ENCODE measurements at places on chromosomes 3 and 15.

- no peak for DNase-seq
Measured at GRCh38 chr15:68644083-68644904, 65.5 kb downstream of the CORO2B start.

- no peak for DNase-seq
Measured at GRCh38 chr15:60370869-60371136, 27.0 kb downstream of the ANXA2 start.

- DNase-seq = no peak
Measured at GRCh38 chr3:53187430-53187829, 26.4 kb downstream of the PRKCD start.

DNA sequence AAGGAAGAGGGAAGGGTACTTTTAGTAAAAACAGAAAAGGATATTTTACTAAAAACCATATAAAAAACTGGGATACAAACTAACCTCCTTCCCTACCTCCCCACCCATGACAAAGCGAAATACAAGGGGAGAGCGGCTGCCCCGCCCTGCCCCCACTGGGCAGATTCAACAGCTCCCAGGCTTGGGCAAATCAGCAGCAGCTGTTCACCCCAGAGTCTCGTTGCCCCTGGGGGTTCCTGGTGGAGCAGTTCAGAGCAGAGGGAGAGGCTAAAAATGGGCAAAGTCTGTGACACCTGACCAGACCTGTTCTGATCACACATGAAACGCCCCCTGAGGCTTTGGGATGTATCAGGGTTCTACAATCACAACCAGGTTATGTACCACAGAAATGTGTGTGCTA is 2.5 kb upstream of the ETFA start:
- DNase-seq = no peak

- DNase-seq = no peak
Measured at GRCh38 chr3:58272891-58273290, 33.2 kb upstream of the RPP14 start.

DNA sequence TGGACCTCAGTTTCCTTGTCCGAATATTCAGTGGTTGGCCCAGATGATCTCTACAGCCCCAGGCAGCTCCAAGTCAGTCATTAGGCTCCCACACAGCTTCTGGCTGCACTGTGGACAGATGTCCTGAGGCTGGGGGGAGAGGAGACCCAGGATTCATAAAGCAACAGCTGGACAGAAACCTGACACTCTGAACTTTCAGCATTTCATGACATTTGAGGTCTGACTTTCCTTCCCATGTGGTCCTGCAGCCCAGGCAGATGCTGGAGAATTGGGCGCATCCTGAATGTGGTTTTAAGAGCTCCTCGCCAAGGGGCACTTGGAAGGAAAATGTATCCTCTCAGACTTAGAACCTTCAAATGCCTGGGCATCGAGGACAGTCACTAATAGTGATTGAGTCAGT is 307.6 kb upstream of the LRRFIP2 start:
- no peak for DNase-seq

DNA sequence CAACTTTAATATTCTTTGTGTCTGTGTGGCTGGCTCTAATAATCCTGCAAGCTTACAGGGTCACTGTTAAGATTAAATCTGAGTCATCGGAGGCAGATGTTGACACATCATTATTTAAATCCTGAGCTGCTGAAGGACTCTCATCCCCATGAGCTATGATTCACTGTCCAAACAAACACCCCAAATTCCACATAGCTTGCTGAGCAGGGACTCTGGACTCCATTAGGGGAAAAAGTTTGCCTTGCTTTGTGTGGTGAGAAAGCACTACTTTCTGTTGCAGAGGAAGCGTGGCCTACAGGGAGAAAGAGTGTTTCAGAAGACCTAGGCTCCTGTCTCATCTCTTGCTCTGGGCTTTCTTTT is 213.7 kb downstream of the PDCD6IP start:
- no peak for DNase-seq

DNA sequence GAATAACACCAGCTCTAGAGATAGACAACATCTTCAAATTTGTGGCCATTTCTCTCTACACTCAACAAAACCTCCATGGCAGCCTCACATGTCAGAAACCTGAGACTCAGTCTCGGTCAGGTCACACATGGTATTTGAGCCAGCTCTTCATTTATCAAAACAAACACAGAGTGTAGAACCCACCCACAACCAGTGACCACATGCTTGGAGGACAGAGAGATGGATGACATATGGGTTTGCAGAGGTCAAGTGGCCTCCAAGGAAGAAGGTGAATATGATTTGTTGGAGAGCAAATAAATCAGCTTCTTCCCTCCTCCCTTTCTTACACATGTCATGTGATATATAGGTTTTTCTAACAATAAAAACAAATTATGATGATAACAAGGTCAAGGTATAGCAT is 278.1 kb upstream of the LRTM1 start:
- DNase-seq = no peak

DNA sequence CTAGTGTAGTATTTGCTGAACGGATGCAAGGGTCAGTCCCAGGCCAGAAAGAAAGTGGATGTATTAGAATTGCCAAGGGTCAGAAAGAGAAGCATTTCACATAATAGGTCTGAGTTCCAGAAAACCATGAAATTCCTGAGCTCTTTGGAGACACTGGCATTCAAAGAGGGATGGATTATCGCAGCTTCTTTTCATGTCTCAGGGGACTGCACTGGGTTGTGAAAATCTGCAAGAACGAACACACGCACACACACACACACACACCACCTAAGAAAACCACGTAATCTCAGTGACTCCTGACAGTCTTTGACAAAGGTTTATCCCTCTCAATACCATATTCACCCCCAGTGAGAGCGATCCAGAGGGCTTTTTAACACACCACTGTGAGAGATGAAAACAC is 57.9 kb downstream of the TIPARP start:
- no peak for DNase-seq

- DNase-seq = no peak
Measured at GRCh38 chr3:131819381-131820055, 215.3 kb downstream of the CPNE4 start.

DNA sequence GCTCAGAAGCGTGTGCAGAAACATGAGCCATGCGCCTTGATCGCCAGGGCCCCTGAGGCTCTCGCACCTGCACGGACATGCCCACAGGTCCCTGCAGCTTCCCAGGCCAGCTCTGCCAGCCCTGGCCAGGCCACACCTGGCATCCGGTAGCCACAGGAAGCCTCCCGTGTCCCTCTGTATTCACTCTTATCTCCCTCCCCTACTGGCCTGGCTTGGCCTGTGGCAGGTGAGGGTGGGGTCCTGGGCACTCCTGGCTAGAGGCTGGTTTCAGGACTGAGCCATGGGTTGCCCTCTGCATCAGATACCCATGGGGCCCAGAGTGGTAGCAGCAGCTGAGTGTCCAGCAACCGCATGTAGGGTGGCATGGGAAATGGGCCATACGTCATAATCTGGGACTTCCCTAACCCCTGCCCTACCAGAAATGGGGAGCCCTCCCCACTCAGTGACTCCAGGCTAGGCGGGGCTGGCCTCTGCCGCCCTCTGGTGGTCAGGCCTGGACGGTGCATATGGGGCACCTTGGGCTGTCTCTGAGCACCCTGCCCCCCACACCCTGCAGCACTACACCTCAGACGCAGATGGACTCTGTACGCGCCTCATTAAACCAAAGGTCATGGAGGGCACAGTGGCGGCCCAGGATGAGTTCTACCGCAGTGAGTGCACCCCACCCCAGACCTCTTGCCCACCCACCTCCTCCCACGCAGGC is 12.6 kb upstream of the LMAN1L start:
- peak; percentile 62 for DNase-seq

GRCh38 chr3:41579861-41580260 is 380.6 kb downstream of the CTNNB1 start:
- DNase-seq = no peak

DNA sequence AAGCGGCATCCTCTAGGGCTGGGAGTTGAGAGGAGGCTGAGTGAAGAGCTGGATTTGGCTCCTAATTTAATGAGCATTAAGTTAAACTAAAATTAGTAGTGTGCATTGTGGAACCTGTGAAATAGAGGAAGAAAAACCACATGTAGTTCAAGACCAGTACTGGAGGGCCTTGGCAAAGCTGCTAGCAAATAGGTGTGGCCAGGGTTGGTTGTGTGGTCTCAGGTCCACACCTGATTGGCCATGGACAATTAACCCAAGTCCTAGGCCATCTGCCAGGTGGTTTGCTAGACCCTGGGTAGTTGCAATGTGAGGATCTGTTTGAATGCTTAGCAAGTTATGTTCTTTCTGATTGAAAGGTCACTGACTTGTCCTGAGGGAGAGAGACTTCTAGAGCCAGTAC is 275.5 kb downstream of the PDCD6IP start:
- no peak for DNase-seq

DNA sequence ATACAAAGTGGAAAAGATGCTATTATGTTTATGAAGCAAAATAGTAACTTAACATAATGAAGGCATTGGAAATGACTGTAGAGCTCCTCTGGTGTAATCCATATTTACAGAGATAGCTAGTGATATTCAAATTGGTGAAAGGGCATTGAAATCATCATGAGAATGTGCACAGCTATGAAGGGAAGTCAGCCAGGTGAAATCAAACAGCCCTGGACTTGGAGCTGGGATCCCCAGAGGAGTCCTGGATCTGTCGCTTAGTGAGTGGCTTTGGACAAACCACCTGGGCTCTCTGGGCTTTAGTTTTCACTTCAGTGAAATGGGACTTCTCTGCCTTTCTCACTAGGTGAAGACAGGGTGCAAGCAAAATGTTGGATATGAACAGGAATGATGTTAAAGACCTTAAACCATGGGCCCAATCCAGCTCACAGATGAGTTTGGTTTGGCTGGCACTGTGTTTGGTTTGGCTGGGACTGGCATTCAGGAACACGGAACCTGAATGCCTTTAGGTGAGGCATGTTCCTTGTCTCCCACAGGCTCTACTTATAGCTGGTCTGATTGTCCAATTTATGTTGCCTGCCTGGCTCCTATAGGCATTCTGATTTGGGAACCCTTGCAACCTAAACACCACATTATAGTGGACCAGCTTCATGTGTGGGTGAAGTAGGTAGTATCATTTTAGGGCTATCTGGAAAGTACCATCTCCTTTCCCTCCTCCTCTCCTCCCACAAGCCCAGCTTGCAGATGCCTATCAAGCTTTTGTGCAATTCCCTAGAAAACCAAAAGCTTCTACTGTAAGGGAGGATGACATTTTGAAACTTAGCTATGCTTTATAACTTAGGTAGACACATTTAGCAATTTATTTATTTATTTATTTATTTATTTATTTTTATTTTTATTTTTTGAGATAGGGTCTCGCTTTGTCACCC is 110.6 kb upstream of the TNFAIP8L3 start:
- no peak for DNase-seq

DNA sequence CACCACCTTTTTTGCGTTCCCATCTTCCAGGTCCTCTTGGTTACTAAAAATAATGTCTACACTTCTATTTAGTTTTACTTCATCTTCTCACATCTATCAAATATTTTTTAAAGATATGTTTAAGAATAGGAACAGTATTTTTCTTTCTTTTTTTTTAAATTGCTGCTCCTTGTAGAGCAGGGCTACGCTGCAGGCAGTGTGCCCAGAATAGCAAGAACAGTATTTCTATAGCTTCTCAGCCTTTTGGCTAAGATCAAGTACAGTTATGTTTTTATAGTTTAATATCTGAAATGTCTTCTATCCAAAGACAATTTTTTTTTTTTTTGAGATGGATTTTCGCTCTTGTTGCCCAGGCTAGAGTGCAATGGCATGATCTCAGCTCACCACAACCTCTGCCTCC is 73.0 kb downstream of the MYO9A start:
- no peak for DNase-seq

DNA sequence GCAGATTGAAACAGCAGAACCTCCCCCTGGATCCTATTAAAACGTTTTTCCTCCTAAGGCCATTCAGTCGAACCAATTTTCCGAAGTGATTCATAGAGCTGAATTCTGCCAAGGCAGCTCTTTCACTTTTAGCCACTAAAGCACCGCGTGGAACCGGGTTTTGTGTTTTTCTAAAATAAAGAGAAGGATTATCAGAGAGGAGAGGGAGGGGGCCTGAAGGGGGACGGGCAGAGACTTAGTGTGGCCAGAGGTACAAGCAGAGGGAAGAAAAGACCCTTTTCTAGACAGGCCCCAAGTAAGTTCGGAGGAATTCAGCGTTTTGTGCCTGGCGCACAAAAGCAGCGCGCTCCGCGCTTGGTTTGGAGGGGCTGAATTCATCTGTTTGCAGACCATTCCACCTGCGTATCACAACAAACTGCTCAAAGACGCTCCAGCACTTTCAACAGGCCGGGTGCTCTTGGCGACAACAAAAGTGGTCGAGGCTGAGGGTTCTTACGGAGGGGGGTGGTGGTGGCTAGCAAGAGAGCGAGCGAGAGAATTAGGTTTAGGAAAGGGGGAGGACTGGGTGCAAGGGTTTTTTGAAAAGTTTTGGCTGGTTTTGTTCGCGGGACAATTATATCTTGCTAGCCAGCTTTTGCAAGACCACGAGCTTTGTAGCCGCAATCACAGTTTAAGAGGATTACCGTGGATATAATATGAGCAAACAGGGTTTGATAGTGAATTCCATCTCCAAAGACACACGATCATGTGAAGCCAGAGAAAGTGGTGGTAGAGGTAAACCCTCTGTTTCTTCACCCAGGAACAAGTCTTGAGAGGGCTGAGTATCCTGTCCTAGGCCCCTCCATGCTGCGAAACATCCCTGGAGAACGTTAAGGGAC is 1.2 kb upstream of the FEZF2 start:
- no peak for DNase-seq

- DNase-seq = no peak
Measured at GRCh38 chr3:20417388-20418108, 231.5 kb upstream of the SGO1 start.

- no peak for DNase-seq
Measured at GRCh38 chr3:162274070-162274469, 777.5 kb downstream of the OTOL1 start.

Data from KG1 (cell line).